Mesothelial cell of epicardium (in vitro differentiated cells): ENCODE measurements at places on chromosomes 16 and 17.

GRCh38 chr17:45052052-45052772 lies 780 bp upstream of the DCAKD start:
- peak overlapping the region; percentile 68 for H3K4me3 ChIP-seq
- peak overlapping the region; percentile 56 for H3K27ac ChIP-seq
- peaks cover 18% of the 10 kb centered on the region for H3K4me1 ChIP-seq

DNA sequence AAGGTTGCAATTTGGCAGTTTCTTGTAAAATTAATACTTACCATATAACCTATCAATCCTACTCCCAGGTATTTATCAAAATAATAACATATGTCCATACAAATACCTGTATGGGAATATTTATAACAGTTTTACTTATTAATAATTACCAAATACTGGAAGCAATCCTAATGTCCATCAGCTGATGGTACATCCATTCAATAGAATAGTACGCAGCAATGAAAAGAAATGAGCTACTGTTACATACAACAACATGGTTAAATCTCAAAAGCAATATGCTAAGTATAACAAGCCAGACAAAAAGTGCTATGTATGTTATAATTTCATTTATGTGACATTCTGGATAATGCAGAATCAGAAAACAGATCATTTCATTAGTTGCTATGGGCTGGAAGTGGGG lies 1.2 kb downstream of the HYDIN start:
- DNase-seq = no peak
- H3K4me1 ChIP-seq = peaks cover 6% of the 10 kb centered on the region
- H3K27ac ChIP-seq = no peak overlapping the region
- H3K4me3 ChIP-seq = peak overlapping the region; percentile 72
- peaks cover 1% of the 10 kb centered on the region for H3K36me3 ChIP-seq

GRCh38 chr17:7651665-7652387 lies 1.1 kb downstream of the ATP1B2 start:
- no peak for DNase-seq
- peak overlapping the region; percentile 66 for H3K4me3 ChIP-seq
- peaks cover 58% of the 10 kb centered on the region for H3K27me3 ChIP-seq
- peaks cover 37% of the 10 kb centered on the region for H3K4me1 ChIP-seq
- H3K27ac ChIP-seq = no peak overlapping the region
- no peaks in the 10 kb centered on the region for H3K36me3 ChIP-seq

DNA sequence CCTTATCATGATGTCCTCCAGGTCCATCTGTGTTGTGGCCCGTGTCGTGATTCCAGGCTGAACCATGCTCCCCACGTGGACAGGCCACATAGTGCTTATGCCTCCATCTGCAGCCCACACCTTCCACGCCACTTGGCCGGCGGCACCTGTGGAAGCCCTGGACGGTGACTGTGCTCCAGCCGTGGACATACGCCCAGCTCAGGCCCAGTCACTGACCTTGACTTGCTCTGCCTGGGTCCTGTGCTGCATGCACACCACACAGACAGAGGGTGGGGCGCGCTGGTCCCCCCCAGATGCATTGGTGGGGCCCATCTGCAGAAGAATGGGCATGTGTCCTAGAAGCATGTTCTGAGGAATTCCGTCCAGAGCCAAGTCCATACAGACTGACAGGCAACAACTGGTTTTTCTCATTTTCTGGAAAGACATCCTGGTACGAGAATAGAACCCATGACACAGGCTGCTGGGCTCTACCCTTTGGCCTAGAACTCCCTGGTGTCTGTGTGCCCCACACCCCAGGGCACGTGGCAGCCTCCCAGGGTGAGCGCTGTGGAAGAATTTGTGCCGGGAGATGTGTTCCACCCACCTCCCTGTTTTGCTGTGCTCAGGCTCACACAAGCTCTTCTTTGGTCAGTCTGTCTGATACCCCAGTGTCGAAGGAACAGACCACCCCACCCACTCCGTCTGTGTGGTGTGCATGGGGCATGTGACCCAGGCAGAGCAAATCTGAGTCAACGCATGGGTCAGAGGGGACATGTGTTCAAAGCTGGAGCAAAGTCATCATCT lies 39.5 kb downstream of the GPT2 start:
- no peak overlapping the region for H3K27ac ChIP-seq
- no peaks in the 10 kb centered on the region for H3K27me3 ChIP-seq
- peaks cover 34% of the 10 kb centered on the region for H3K36me3 ChIP-seq
- DNase-seq = no peak

- no peak overlapping the region for H3K4me3 ChIP-seq
- H3K4me1 ChIP-seq = no peaks in the 10 kb centered on the region
- H3K36me3 ChIP-seq = peaks cover 4% of the 10 kb centered on the region
- peaks cover 2% of the 10 kb centered on the region for H3K27me3 ChIP-seq
- DNase-seq = no peak
Measured at GRCh38 chr17:14886200-14886739, 378.9 kb downstream of the PMP22 start.

- no peaks in the 10 kb centered on the region for H3K36me3 ChIP-seq
- H3K27ac ChIP-seq = no peak overlapping the region
- H3K4me1 ChIP-seq = peaks cover 39% of the 10 kb centered on the region
- no peaks in the 10 kb centered on the region for H3K27me3 ChIP-seq
Measured at GRCh38 chr17:19705771-19706770, 10.3 kb downstream of the SLC47A2 start.

- no peak overlapping the region for H3K27ac ChIP-seq
- H3K4me3 ChIP-seq = no peak overlapping the region
- no peaks in the 10 kb centered on the region for H3K36me3 ChIP-seq
- peaks cover 20% of the 10 kb centered on the region for H3K27me3 ChIP-seq
Measured at GRCh38 chr17:55666806-55667205, 55.9 kb downstream of the TMEM100 start.

DNA sequence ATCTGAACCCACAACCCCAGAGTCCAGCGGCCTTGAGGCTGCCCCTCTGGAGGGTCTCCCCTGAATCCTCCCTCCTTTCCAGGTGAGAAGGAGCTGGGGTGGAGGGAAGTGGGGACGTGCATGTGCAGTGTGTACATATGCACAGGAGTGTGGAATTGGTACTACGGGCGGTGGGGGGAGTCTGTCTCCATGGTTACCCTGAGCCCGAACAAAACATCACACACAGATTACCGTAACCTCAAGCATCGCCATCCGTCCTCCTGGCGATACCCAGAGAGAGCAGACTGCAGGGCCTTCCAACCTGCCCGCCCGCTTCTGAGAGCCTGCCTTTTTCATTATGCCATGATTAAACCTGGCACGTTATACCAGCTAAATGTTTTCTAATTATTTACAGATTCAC lies 25.1 kb downstream of the GSG1L start:
- H3K36me3 ChIP-seq = no peaks in the 10 kb centered on the region
- no peaks in the 10 kb centered on the region for H3K4me1 ChIP-seq
- H3K27me3 ChIP-seq = peaks cover 43% of the 10 kb centered on the region

DNA sequence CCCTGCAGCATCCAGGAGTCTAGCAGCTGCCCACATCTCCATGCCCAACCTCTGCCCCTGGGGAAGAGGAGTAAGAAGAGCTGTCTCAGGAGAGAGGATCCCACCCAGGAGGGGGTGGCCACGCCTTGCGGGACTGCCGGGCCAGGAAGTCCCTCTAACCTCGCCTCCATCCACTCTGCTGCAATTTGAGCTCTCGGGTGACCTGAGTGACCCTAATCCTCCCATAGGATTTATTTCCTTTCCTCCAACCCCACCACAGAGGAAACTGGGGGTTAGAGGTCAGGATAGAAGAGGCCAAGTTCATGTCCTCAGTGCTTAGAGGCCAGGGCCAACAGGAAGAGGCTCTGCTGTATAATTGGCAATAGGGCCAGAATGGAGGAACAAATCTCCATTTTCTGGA lies 22.6 kb upstream of the NGFR start:
- H3K27ac ChIP-seq = no peak overlapping the region
- no peak overlapping the region for H3K4me3 ChIP-seq
- H3K4me1 ChIP-seq = peaks cover 38% of the 10 kb centered on the region
- DNase-seq = no peak

- H3K36me3 ChIP-seq = no peaks in the 10 kb centered on the region
- no peak overlapping the region for H3K27ac ChIP-seq
Measured at GRCh38 chr17:67265436-67266019, 20.5 kb upstream of the HELZ start.

DNA sequence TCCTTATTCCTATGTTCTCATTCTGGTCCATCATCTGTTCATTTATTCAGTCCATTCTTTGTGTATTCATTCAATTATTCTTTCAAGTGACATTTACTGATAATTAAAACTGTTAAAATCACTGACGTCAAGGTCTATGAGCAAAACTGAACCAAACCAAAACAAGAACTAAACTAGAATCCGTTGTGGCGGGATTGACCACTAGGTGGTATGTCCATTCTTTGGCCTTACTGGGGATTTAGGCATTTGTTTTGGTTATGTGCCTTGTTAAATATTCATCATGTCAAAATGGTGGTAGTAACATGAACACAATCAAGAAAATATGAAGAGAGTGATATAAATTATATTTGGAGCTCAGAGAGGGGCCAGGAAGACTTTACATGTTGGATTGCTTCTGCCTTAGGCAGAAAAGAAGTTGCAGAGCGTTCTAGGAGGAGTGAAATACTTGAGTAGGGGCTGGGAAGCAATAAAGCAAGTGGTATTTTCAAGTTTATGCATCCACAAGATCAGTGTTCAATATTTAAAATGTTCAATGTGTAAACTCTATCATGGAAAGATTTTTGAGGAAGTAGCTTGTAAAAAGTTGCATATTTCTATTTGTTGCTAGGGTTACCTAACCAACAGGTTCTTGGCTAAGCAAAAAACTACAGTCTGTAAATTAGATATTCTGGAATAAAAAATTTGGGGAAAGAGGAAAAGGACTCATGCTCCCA lies 129.0 kb downstream of the CDH13 start:
- H3K4me1 ChIP-seq = no peaks in the 10 kb centered on the region
- no peak for DNase-seq
- no peak overlapping the region for H3K27ac ChIP-seq
- H3K27me3 ChIP-seq = peaks cover 2% of the 10 kb centered on the region
- no peak overlapping the region for H3K4me3 ChIP-seq
- H3K36me3 ChIP-seq = no peaks in the 10 kb centered on the region

DNA sequence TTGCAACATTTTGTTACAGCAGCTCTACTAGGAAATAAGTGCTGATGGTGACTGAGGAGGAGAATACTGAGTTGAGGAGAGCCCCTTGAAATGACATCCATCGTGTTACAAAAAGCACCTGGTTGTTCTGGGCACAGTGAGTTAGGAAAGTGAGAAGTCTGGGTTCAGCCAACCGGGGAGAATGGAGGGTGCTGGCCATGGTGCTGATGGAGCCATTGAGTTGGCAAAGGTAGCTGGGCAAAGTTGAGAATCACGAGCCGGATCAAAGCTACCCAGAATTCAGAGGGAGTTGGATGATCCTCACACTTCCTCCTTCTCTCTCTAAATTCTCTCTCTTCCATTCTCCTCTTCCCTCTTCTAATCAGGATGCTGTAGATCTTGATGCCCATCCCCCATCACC lies 35.0 kb upstream of the ASIC2 start:
- DNase-seq = no peak
- H3K4me3 ChIP-seq = no peak overlapping the region
- no peaks in the 10 kb centered on the region for H3K36me3 ChIP-seq

DNA sequence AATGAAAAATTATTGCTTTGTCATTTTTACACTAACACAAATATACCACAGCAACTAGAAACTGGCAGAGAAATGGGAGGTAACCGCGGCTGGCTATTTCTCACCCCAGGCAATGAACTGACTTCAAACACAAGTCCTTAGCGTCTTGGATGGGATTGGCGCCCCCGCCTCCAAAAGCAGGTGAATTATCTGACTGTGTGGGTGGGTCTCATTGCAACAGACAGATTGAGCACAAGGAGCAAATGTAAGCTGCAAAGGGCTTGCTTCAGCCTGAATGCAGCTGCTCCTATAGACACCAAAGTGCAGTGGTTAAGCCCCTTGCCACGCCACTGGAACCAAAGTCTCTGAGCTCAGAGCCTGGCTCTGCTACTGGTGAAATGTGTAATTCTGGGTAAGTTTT lies 225.0 kb downstream of the XYLT1 start:
- no peak overlapping the region for H3K4me3 ChIP-seq
- H3K27me3 ChIP-seq = peaks cover 2% of the 10 kb centered on the region
- DNase-seq = no peak

- no peaks in the 10 kb centered on the region for H3K36me3 ChIP-seq
- H3K27ac ChIP-seq = no peak overlapping the region
- DNase-seq = no peak
- H3K27me3 ChIP-seq = peaks cover 38% of the 10 kb centered on the region
Measured at GRCh38 chr16:80366023-80366422, 174.8 kb upstream of the DYNLRB2 start.

DNA sequence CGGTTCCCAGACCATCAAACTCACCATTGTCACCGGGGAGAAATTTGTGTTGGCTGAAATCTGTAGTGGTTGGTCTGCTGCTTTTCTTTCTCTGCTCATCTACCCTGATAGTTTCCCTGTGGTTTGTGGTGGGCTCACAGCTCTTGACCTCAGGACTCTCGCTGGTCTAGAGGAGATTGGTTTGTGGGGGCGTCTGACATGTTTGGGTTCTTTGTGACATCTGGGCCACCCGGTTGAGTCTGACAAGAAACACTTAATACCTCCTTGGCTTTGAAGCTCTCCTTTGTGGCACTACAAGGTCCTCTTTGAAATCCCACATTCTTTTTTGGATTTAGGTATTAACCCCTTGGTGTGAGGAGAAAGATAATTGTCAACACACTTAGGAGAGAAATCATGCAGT lies 662.0 kb downstream of the WWOX start:
- H3K27ac ChIP-seq = no peak overlapping the region
- H3K36me3 ChIP-seq = no peaks in the 10 kb centered on the region
- no peaks in the 10 kb centered on the region for H3K27me3 ChIP-seq
- H3K4me3 ChIP-seq = no peak overlapping the region
- DNase-seq = no peak
- peaks cover 6% of the 10 kb centered on the region for H3K4me1 ChIP-seq

- no peaks in the 10 kb centered on the region for H3K27me3 ChIP-seq
- no peaks in the 10 kb centered on the region for H3K4me1 ChIP-seq
- H3K36me3 ChIP-seq = peaks cover 10% of the 10 kb centered on the region
Measured at GRCh38 chr17:78962345-78962983, 17.3 kb downstream of the LGALS3BP start.

DNA sequence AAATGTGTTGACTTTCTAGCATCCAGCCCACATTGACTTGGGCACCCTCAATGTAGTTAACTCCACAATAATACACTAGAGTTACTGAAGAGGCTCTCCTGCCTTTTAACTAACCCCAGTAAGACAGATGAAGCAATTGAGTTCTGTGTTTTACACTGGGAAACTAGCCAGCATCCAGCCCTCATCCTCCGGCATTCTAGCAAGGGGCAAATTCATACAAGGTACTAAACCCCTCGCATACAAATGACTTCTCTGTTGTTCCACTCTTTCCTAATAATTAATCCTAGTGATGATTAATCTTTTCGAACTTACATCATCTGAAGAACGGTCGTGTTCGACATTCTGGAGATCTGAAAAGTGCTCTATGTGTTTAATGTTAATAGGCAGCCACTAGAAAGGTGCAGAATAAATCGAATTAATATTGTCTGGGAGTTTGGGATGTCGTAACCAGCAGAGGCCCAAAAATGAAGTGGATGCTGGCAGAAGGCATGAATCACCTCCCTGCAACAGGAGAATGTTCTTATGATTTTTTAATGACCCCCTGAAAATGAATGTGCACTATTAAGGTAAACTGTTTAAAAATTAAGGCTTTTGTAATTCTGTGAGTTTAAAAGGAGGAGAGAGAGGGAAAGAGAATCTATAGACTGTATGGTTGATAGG lies 249.4 kb downstream of the SNX29 start:
- H3K27me3 ChIP-seq = no peaks in the 10 kb centered on the region
- peaks cover 11% of the 10 kb centered on the region for H3K4me1 ChIP-seq
- no peaks in the 10 kb centered on the region for H3K36me3 ChIP-seq
- H3K27ac ChIP-seq = no peak overlapping the region
